ENCODE measurements at places on chromosomes 13 and 19.

GRCh38 chr13:40189898-40190630, 476.4 kb downstream of the FOXO1 start:
- no peak for ATAC-seq

DNA sequence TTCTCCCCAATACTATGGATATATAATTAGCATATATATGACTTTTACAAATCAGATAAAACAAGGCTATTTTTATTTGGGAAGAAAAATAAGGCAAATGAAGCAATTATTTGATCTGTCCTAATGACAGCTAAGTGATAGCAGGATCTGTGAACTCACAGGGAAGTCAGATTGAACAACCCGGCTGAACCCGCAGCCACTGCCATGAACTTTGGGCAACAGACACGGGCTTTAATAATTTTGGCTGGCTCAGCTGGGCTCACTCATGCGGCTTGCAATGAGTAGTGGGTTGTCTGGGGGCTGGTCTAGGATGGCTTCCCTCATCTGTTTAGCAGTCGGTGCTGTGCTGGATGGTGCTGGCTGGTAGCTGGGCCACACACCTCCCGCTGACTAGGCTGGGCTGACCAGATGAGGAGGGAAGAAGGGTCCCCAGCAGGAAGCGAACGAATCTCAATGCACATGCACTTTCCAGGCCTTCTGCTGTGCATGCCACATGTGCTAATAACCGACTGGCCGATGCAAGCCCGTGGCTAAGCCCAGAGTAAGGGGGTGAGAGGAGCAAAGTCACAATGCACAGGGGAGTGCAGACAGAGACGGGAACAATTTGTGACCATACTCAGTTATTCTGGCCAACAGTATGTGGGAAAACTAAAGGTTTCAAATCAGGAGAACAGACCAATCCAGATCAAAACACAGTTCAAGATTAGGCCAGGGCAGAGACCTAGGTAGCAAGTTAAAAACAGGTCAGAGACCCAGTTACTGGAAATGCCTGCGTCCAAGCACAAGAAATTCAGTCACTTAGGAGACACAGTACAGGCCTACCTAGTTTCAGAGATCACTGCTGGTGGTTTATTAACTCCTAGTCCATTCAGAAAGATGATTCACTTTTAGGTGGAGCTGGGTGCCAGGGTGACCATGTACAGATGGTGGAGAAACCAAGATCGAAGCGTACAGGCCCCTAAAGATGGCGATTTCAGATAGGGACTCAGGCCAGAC, 22.3 kb downstream of the CRYL1 start:
- ATAC-seq: no peak

DNA sequence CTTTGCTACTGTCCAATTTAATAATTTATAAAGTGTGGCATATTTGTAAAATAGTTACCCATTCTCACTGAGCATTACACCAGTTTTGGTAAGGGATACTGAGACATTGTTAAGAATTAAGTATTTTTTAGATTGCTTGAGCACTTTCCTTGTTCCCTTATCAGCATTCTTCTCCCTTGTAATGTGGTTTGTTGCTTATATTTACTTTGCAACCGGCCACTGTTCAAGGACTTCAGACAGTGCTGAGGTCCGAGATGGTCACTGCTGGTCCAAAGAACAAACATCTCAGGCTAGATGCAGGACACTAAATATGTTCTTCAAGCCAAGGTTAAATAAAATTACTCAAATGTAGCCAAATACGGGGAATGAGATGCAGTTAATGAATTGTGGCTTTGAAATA, 161.4 kb downstream of the TM9SF2 start:
- ATAC-seq: no peak

DNA sequence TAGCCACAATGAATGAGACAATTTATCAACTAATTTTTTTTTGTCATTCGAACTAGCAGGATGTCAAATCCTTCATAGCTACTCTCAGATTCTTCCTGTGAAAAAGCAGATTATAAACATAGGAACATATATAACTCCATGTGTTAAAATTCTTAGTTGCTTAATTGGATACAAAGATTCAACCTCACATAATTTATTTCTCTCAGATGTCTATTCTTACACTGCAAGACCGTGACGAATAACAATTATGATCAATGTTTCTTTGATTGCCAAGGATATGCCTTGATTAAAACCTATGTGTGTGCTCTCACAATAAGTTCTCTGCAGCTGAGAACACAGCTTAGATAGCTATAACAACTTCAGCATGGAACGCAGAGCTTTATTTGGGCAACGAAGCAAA, 872.7 kb downstream of the PCDH9 start:
- ATAC-seq: no peak

GRCh38 chr13:35891507-35892441, 239.4 kb downstream of the DCLK1 start:
- no peak for ATAC-seq

- ATAC-seq: no peak
Measured at GRCh38 chr13:113305208-113305607, 8.2 kb downstream of the LAMP1 start.

GRCh38 chr13:36329361-36329760, 16.8 kb downstream of the SPART start:
- ATAC-seq: no peak

GRCh38 chr13:79803989-79804388, 323.0 kb downstream of the NDFIP2 start:
- ATAC-seq: no peak

DNA sequence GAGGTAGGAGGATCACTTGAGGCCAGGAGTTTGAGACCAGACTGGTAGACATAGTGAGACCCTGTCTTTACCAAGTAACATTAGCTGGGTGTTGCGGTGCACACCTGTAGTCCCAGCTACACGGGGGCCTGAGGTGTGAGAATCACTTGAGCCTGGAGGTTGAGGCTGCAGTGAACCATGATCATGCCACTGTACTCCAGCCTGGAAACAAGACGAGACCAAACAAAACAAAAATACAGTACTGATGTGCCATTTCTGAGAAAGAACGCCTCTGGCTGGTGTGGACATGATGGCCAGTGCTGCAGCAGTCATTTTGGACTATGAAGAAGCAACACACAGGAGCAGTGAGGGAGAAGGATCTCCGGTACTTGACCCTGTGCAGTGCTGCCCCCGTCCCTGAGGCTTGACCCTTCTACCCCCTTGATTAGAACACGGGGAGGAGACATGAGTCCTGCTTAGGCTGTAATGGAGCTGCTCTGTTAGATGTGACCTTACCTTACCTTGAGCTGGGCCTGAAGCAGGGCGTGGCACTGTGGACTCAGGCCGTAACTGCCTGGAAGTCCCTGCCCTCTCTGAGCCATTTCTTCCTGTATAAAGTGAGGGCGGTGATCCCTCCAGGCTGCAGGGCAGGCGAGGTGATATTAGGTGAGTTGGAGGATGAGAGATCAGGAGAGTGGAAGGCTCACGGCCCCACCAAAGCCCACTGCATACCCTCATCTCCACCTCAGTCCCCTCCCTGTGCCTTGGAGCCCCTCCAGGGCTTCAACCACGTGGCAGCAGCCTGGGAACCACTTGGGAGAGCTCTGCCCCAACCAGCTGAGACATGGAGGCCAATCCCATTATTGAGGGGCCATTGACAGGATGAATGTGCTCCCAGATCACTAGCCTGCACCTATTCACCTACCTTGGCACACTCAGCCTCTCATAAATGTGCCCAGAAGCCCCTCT, 5.9 kb downstream of the RPL18A start:
- ATAC-seq: no peak

DNA sequence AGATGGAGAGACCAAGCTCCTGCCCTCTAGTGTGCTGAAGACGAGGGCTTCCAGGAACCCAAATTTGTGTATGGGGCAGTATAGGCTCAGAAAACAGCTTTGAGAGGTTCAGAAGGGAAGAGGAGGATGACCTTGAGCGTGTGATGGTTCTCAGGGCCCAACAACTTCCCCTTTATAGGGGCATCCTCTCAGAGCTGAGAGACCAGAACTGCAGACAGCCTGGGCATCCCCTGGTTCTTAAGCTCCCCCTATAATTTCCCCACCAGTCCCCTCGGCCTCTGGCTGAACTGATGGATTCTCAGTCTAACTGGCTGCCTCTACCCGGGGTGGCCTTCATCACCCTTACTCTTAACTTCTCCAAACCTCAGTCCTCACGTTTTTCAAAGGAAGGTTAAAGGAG, 167.5 kb downstream of the URI1 start:
- ATAC-seq: peak; percentile 37

GRCh38 chr13:97205465-97205864, 16.7 kb upstream of the MBNL2 start:
- no peak for ATAC-seq

Measured in stimulated activated memory B cell treated with anti-CD40 and anti-IgM and Interleukin-4, amounts not matched to agents 10 μg/mL and 1 μg/mL and 100 μg/mL, for 72 hours (primary cell).